ENCODE measurements at places on chromosomes 13 and 19. TPM values are rescaled to one million over a fixed set of nuclear protein-coding genes. Genes with fewer than 3 reads are reported as not detected.

Gene USHBP1
- polyA plus RNA-seq = not detected

Gene URAD
- not detected for polyA plus RNA-seq

Gene RGCC
- polyA plus RNA-seq = 0.46 TPM

Gene LIM2
- polyA plus RNA-seq = not detected

- DNase-seq = no peak
These were observed 564 bp downstream of the HS6ST3 start for GRCh38 chr13:96090240-96091101.

- DNase-seq = no peak
These were observed 39.4 kb downstream of the NFIX start for GRCh38 chr19:13034636-13035035.

DNA sequence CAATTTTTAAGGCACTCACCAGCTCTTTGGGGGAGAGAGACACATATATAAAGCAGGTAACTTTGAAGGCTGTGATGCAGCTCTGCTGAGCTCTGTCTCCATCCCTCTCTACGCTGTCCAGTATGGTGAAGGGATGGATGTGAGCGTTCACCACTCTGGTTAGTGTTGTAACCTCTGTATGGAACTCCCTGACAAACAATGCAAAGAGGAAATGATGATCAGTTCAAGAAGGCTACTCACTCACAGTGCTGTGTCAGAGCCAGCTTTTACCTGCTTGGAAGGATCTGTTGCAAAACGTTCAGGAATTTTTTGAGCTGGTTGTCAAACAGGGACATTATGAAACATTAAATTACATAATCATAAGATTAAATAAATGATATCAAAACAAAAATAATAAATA is 90.8 kb upstream of the SLC10A2 start:
- no peak for DNase-seq

DNA sequence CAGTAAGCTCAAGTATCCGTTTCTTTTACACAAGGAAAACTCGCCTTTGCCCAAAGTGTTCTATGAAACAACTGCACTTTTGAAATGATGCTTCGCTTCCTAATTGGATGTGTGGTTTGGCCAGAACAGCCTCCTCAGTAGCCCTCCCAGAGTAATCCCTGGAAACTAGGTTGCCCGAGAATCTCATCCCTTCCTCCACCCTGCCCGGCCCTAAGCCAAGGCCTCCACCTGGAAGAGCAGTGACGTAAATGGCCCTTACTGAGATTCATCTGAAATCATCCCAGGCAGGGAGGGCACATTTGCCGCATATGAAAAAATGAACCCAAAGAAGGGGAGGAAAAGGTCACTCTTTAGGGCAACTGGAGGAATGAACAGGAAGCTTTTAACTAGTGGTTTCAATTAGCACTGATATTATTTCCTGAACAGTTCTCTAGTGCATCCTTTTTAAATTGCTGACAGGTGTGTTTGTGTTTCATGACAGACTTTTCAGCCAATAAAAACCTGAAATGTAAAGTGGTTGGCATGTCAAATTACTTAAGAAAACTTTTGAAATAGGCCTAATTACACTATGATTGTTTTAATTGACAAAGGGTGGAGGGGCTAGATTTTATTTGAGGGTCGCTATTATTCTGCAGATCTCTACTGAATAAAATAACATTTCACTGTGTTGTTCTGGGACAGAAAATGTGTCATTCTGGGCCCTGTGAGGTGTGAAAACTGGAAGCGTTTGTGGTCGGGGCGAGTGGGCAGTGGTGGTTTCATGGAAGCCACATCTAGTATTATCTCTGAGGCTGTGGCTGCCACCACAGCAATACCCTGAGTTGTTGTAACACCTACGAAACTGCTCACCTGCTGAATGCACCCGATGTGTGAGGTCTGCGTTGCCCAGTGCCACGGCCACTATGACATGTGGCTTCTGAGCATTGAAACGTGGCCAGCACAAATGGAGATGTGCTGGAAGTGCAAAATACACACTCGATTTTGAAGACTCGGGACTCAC is 112.1 kb downstream of the ZIC5 start:
- no peak for DNase-seq
